ENCODE measurements at places on chromosomes 7 and 10.

- peak; percentile 20 for DNase-seq
These were observed 36.3 kb downstream of the ABCB1 start for GRCh38 chr7:87564296-87564963.

- DNase-seq: no peak
These were observed 98.6 kb upstream of the FGFR2 start for GRCh38 chr10:121696854-121697253.

- no peak for DNase-seq
These were observed 25.2 kb upstream of the ASL start for GRCh38 chr7:66050337-66050957.

- no peak for DNase-seq
These were observed 1.9 kb downstream of the SLC18A3 start for GRCh38 chr10:49611816-49612512.

DNA sequence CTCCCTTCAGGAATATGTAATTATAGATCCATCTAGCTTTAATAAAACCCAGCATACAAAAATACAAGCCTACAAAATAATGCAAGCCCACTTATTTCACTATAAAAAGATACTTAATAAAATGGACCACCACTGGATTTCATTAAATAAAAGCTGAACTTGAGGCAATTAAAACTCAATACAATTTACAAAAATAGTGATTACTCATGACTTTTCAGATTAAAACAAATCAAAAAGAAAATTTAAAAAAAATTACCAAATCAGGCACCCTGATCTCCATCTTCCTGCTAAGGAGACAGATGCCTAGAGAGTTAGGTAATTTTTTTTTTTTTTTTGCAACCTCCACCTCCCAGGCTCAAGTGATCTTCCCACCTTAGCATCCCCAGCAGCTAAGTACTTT, 41.8 kb downstream of the PRTFDC1 start:
- no peak for DNase-seq

GRCh38 chr7:99920149-99920548, 819 bp upstream of the TRIM4 start:
- no peak for DNase-seq

DNA sequence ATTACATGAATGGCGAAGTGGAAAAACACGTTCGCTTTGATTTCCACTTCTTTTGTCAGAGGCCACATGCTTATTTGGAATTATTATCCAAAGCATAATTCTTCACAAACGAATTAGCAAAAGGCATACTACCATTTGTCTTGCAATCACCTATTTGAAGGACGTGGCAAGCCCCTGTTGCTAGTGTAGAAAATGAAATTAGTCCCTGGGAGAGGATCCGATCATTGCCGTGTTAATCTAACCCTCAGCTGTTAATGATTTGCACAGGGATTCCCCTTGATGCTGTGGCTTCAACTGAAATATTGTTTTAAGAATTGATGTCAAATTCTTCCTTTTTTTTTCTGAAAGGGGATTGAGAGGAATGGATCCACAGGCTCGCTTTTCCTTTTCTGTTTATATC, 4.6 kb downstream of the AGMO start:
- no peak for DNase-seq

GRCh38 chr7:55557666-55558188, 14.6 kb downstream of the VOPP1 start:
- no peak for DNase-seq

Measured in CD4-positive, alpha-beta T cell treated with Interleukin-10 for 1 hour (primary cell).